ENCODE measurements at places on chromosomes 3 and 15. TPM values are rescaled to one million over a fixed set of nuclear protein-coding genes. Genes with fewer than 3 reads are reported as not detected.

GRCh38 chr3:192861972-192862371 is 55.7 kb downstream of the MB21D2 start:
- no peak for DNase-seq

SLC22A14 gene
- not detected for total RNA-seq

- DNase-seq: peak; percentile 81
Measured at GRCh38 chr3:15271785-15272381, 60.5 kb downstream of the SH3BP5 start.

- no peak for DNase-seq
Measured at GRCh38 chr3:61669203-61669602, 107.8 kb downstream of the PTPRG start.

MKRN3 gene
- total RNA-seq: 1.6 TPM

SERINC4 gene
- 0.15 TPM for total RNA-seq

GRCh38 chr3:4629095-4630007 is 136.2 kb downstream of the ITPR1 start:
- no peak for DNase-seq

GRCh38 chr3:181952221-181952620 is 240.5 kb downstream of the SOX2 start:
- DNase-seq: no peak

DNA sequence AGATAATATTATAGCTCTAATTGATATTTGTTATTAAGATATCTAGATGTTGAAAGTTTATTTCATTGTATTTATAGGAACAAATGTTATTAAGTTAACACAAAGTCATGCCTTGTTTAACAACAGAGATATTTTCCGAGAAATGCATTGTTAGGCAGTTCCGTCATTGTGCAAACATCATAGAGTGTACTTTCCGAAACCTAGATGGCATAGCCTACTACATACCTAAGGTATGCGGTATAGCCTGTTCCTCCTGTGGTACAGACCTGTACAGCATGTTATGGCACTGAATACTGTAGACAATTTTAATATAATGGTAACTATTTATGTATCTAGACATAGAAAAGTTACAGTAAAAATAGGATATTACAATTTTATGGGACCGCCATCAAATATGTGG is 114.3 kb downstream of the NAALADL2 start:
- no peak for DNase-seq

GRCh38 chr15:77017761-77018720 is 23.1 kb downstream of the PSTPIP1 start:
- no peak for DNase-seq

DNA sequence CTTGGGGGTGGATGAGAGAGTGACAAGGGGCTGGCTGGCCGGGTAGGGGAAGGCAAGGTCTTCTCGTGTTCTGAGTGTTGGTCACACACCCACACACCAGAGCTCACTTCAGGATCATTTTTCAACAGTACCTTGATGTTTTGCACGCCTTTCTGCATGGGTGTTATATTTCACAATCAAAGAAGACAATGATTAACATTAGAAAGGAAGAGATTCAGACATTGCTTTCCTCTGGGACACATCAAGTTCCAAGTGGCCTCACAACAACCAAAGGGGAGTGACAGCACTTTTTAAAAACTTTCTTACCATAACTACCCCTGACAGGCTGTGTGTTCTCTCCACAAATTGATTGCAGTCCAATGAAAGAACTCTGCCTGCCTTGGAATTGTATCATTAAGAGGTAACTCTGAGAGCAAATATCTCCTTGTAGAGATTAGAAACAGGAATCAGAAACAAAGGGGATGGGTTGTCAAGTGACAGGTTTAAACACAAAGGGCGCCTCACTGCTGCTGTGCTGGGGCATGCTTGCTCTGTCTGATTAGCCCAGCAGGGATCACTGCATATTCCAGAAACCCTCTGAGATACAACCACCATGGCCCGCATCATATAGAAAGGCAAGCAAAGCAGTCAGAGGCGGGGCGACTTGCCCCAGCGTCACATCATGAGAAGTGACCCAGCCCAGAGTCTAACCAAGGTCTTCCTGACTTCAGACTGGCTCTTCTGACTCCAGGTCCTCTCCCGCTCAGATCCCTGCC is 230.8 kb downstream of the FEZF2 start:
- no peak for DNase-seq

HRG gene
- not detected for total RNA-seq

DNA sequence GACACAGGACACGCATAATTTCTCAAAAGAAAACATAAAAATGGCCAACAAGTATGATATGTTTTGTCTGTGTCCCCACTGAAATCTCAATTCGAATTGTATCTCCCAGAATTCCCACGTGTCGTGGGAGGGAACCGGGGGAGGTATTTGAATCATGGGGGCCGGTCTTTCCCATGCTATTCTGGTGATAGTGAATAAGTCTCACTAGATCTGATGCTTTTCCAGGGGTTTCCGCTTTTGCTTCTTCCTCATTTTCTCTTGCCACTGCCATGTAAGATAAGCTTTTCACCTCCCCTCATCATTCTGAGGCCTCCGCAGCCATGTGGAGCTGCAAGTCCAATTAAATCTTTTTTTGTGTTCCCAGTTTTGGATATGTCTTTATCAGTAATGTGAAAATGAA is 12.1 kb upstream of the POU1F1 start:
- no peak for DNase-seq

- DNase-seq: no peak
Measured at GRCh38 chr15:69809421-69809820, 288.3 kb downstream of the TLE3 start.

DNA sequence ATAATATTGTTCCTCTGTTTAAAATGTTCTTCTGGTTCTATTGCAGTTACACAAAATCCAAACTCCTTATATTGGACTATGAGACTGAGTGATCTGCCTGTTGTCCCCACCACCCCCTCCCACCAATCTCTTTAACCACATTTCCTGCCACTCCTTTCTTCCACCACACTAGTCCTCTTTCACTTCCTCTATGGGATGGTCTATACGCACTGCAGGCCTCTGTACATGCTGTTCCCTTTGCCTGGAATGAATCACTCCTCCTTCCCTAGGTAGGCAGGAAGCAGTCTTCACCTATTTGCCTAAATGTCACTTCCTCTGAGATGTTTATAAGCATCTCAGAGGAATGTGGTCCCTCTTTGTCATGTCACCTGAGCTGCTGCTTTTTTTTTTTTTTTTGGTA is 4.0 kb downstream of the MAP2K1 start:
- DNase-seq: no peak

GRCh38 chr3:31772758-31773473 is 208.1 kb downstream of the OSBPL10 start:
- no peak for DNase-seq

DNA sequence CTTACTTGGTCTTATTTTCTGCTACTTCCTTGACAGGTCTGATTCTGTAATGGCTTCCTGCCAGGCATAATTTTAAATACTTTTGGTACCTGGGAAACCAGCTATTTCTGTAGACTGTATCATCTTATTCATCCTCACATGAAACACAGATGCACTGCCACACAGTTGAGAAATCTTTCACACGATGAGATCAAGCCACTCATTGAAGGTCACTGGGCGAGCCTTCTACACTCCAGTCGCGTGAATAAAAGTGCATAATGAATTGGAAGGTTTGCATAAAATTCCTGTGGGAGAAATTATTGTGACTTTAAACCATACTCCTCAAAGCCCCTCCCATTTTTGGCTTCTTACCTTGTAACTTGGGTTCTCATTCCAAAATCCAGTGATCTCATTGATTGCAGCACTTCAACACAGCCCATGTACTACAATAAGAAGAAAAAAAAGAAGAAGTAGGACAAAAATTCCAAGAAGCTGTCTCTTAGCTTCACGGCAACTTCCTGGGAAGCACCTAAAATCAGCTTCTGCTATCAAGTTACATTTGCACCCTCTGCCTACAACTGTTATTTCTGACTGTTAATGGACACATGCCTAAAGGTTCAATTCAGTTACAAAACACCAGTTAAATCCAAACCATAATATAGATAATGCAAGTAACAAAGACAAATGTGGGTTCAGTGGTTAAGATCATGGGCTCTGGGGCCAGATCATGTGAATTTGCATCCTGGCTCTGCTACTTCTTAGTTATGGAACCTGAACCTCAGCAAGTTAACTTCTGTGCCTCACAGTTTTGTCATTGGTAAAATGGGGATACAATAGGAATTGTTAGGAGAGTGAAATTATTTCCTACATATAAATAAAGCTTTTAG is 39.0 kb downstream of the SHC4 start:
- DNase-seq: no peak

Measured in activated T-cell treated with anti-CD3 and anti-CD28 coated beads, Interleukin-2, amount 50 U/mL, for 4 hours (primary cell).